LHCN-M2 (cell line): ENCODE measurements at places on chromosomes 11 and 22. TPM values are rescaled to one million over a fixed set of nuclear protein-coding genes. Genes with fewer than 3 reads are reported as not detected.

GRCh38 chr11:71406681-71407080 is 41.5 kb downstream of the DHCR7 start:
- DNase-seq: no peak

DNA sequence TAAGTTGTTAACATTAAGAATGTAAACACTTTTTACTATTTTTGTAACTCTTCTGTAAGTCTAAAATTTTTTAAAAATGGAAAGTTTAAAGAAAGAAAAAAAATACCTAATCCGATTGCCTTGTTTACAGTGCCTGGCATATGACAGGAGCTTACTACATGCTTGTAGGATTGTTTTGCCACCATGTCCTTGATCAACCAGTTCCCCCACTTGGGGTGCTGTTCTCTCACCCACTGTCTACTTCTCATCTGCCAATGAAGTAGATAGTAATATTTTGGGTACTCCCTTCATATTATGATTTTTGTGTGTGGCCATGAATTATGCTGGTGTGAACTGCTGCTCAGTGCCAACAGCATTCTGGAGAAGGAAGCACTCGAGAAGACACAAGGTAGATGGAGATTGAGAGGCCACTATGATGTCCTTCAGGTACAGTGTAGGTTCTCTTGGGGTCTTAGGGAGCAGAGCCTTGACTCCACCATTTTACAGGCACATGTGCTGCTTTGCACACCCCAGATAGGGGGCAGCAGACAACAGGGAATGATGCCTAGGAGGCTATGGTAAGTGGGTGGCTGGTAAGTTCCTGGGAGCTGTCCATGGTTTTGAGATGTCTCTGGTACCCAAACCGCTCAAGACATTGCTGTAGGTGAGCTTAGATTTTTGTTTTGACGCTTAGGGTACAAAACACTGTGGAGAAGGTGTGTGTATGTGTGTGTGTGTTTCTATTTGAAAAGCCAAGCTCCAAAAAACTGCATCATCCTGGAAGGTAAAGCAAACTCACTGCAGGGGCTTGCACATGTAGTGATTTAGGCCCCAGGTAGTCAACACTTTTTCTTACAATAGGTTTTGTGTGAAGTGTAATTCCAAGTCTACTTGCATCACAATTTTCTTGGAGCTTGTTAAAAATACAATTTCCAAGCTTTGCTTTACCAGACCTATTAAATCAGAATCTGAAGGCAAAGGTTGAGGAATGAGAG is 494.5 kb upstream of the LARGE1 start:
- DNase-seq: no peak

DNA sequence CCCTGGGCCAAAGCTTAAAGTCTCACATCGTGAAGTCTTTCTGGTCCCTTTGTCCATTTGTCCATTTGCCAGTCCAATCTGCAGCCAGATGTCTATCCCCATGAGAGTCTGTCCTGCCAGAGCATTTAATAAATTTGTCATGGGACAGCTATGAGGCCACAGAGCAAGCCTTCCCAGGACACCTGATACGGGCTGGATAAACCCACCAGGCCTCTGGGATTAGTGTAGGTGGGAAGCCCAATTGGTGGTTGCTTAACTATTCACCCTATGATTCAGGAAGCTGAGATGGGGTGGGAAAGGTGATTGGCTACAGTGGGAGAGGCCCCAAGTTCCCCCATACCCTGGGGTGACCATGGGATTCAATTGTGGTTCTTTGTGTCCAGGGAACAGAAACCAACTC is 39.9 kb downstream of the MYEOV start:
- DNase-seq: peak; percentile 53

DNA sequence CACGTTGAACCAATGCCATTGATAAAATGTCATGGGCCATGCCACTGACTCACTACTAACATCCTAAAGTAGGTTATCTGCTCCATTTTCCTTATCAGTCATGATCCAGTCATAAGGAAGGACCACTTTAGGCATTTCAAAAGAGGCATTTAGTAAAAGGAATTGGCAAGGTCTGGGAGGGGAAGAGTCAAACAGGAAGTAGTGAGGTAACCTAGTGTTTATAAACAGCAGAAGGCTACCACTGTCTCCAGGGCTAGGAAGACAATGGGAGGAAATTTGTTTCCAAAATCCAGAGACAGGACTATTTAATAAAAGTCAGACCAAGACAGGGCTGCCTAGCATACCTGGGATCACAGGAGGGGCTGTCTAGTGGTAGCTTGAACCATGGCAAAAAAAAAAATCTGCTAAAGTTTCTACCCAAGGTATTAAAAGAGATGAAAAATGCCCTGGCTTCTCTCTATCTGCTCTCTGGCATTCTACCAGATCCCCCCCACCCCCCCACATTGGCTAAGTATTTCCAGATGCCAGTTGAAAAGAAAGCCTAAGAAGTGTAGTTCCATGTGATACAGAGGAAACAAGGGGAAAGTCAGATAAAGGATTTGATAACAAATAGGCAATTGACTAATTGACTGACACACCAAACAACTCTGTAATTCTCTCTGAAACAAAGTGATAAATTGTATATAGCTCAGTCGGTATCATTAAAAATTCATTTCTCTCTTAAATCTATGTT is 50.4 kb upstream of the C11orf87 start:
- peak; percentile 2 for DNase-seq

DNA sequence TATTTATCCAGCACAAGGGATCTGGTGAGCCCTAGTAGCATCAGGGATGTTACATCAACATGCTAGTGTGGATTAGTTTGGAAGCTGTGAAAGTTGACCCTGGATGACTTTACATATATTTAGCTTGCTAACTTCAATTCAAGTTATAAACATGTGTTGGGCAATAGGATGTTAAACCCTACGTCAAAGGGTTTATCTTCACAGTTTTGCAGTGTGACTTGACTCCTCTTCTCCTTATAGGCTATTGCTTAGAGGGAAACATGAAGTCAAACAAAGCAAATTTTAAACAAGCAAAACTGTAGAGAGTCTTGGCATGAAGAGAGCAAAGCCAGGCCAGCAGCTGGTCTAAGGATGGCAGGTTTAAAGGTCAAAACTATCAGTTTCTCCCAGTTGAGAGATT is 11.3 kb upstream of the CTSC start:
- DNase-seq: no peak

- no peak for DNase-seq
Measured at GRCh38 chr11:66918741-66919140, 39.4 kb downstream of the PC start.

DNA sequence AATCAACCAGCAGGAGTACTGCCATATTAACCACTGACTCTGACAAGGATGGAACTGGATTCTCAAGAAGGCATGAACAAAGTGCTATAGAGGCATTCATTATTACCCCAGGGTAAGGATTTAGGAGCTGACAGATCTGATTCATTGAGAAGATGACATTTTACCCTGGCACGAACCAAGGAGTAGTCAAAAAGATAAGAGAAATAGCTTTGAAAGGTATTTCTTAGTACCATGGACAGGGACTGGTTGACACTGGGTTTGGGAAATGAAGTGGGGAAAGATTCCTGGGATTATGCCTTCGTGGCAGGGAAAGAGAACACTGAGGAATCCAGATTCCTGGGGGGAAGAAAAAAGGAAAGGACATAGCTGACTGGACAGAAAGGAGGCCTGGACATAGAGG is 5.1 kb upstream of the SAAL1 start:
- DNase-seq: no peak

GRCh38 chr22:38230108-38230825 is 28.5 kb downstream of the MAFF start:
- DNase-seq: peak; percentile 43

GRCh38 chr22:46972901-46973831 is 210.7 kb downstream of the TBC1D22A start:
- no peak for DNase-seq

DNA sequence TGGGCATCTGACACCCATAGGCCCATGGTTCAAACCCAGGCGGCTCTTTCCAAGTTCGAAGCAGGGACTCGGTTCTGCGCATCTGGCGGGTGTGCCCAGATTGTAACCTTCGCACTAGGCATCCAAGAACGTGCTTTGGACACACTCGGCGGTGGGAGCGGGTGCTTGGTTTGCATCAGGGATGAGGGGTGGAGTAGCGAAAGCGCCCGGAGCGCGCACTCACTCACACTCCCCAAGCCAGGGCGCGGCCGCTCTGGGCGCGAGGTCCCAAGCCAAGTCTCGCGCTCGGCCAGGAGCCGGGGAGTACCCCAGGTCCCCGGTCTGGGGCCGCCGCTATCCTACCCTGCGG is 243 bp upstream of the SYT9 start:
- DNase-seq: no peak

- no peak for DNase-seq
Measured at GRCh38 chr11:76424891-76425290, 19.9 kb upstream of the EMSY start.

DNA sequence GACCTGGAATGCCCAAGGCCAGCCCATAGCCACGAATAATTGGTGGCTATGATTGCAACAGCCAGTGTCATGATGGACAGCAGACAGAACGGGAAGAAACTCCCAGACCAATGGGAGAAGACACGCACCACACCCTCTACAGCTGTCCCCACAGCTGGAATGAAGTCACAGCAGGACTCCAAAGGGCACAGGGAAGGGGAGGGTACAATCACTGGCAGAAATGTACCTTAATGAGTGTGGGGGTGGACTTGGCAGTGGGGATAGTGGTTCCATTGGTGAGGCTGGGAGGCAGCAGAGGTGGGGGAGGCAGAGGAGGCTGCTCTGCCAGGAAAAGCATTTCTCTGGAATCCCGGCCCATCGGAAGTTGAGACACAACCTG is 52.9 kb downstream of the SGSM3 start:
- DNase-seq: peak; percentile 19

DNA sequence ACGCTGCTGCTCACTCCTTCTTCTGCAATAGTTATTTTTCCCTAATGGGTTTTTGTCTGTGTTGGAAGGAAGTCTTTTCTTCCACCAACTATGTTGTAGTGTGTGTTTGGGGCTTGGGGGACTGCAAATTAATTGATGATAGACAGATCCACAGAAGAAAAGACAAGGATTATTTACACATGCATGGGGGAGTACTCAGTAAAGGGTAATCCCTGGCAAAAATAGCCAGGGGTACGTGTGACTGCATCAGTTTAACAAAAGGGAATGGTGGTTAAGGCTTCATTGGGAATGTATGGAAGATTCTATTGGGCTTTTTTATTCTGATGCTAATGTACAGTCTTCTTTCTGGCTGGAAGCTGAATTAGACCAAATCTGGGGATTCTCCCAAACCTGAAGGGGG is 20.2 kb upstream of the FEZ1 start:
- no peak for DNase-seq

DNA sequence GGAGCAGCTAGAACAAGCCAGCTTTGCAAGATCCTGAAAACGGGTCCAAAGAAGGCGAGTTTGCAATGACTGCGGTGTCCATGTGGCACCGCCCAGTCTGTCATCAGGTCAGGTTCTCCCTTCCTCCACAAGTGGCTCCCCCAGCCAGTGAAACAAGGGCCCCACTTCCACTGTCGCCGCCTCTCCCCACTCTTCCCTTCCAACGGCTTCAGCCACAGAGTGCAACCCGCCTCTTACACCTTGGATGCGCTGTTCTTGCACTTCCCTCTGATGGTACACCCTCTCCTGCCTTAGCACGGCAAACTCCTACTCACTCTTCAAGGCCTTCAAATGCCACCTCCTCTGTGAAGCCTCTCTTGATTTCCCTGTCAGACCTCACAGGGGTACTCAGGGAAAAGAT is 10.8 kb upstream of the TCF20 start:
- DNase-seq: no peak

- peak; percentile 29 for DNase-seq
Measured at GRCh38 chr11:86303257-86303656, 1.2 kb downstream of the HIKESHI start.

- peak; percentile 11 for DNase-seq
Measured at GRCh38 chr11:77472991-77473800, 698 bp downstream of the PAK1 start.

DNA sequence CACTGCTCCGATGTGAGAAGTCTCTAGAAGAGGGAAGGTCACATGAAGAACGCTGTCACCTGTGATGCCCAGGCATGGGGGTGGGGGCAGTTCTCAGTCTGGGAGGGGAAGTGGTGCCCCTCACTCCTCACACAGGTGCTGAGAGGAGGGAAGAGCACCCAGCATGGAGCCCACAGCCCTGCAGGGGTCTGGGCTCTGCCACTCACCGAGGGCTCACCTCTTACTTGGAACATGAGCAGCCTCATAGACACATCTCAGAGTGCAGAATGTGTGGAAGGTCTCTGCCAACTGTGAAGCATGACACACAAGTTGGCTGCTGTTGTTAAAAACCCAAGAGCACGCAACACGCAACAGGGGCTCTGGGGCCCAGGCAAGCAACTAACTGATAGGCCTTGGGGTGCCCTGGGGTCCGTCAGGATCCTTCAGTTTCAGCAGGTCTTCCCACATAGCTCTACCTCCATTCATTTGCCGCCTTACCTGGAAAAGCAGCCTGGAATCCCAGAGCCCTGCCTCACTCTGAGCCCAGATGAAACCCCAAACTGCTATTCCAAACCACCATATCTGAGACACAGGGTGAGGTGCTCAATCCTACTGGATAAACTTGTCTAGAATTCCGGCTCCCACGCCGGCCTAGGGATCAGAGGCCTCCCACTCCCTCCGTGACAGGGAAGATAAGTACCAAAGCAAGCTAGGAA is 17.5 kb upstream of the TMPRSS4 start:
- DNase-seq: no peak

- peak; percentile 89 for DNase-seq
Measured at GRCh38 chr11:126332221-126332711, 23.2 kb upstream of the ST3GAL4 start.

- no peak for DNase-seq
Measured at GRCh38 chr22:26663374-26663923, 6.1 kb downstream of the MIAT start.

GRCh38 chr22:50733521-50734342 is 4.3 kb upstream of the ACR start:
- DNase-seq: peak; percentile 67

DNA sequence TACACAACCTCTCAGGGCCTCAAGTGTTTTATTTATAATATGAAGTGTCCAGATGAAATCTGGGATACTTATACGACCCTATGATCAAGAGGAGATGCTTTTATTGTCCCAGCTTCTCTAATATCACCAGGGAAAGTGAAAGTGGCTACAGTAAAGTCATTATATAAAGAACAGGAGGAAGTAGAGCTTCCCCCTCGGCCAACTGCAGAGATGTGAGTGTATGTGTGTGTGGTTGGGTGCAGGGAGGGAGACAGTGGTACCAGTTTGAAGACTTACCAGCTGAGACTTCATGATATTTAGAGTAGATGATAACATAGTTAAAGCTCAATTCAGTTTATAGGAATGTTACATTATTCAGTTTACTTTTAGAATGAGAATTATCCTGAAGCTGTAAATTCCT is 373.6 kb upstream of the DDI1 start:
- no peak for DNase-seq

The RTN4R gene
- 0.63 TPM in 1 of 2 replicates, not detected in the other for total RNA-seq

The DEPDC7 gene
- 49.0 and 53.8 TPM in 2 replicates for total RNA-seq

The GRK3 gene
- total RNA-seq: 2.9 and 3.2 TPM in 2 replicates

The GNG3 gene
- total RNA-seq: not detected in 2 replicates

The NFAM1 gene
- total RNA-seq: not detected in 2 replicates

The PGA4 gene
- total RNA-seq: 1.4 and 2.5 TPM in 2 replicates

The APIP gene
- 27.0 and 28.1 TPM in 2 replicates for total RNA-seq

The SCUBE2 gene
- 0.06 and 0.11 TPM in 2 replicates for total RNA-seq

The HEPHL1 gene
- not detected in 2 replicates for total RNA-seq

The MEI1 gene
- not detected in 2 replicates for total RNA-seq

The KRTAP5-8 gene
- not detected in 2 replicates for total RNA-seq

The MAPK8IP2 gene
- total RNA-seq: 0.13 and 0.17 TPM in 2 replicates

The SNX32 gene
- total RNA-seq: 0.45 and 0.69 TPM in 2 replicates

The OSM gene
- total RNA-seq: not detected in 2 replicates

The RFPL2 gene
- total RNA-seq: not detected in 2 replicates

The LDHAL6A gene
- not detected in 2 replicates for total RNA-seq

The KCNK4 gene
- total RNA-seq: not detected in 2 replicates
